Mesothelial cell of epicardium (in vitro differentiated cells): ENCODE measurements at places on chromosomes 2 and 18.
A peak's percentile ranks its signal among the peaks of the same experiment; 100 is the strongest.

DNA sequence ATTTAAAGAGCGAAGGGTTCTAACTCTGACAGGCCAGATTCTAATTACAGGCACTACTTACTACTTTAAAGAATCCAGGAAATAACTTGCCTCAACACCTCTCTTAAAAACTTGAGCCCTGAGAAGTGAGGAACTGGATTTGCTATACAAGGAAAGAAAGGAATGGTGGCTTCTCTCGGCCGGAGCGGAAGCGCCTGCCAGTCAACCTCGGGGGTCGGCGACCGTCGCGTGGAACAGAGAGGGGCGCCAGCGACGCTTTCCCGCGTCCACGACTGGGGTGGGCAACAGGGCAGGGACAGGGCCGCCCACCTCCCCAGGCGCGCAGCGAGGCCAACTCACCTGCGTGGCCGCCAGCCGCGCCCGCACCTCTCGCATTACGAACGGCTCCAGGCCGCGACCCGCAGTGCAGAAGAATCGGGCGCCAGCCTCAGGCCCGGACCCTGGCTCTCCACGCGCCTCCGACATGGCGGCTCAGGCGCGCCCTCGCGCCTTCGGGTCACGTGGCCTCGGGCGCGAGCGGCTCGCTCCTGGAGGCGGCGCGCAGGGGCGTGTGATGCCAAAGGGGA, at the start of gene THUMPD2:
THUMPD2 (minus strand) TSS at position 484 of the 566 bp plus-strand sequence; CDS start at position 465, 19 bp downstream.
- peak; percentile 50 for DNase-seq

DNA sequence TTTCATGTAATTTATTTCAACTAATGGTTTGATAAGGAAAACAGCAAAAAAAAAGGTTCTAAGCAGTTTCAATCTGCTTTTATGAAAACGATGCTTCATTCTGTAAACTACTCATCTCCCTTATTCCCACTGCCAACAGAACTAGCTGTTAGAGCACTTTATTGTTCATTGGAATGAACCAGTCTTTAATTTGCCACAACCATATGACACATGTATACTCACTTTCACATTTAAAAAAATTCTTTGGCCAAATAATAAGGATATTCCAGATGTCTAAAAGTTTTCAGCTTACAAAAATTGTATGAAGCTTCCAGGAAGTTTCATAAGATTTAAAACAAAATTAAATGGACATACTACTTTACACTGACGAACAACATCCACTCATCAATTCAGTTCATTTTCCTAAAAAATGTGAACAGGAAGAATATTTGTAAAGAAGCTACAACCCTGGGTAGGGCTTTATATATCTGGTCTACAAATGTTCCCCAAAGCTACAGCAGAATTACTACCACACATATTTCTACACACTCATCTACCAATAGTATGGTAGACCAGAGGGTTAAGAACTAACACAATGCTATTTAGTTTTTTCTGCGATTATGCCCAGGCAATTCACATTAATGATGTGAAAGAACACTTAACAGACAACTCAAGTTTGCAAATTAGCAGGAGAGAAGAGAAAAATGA, 37.7 kb downstream of the ZNF521 start:
- DNase-seq: no peak

DNA sequence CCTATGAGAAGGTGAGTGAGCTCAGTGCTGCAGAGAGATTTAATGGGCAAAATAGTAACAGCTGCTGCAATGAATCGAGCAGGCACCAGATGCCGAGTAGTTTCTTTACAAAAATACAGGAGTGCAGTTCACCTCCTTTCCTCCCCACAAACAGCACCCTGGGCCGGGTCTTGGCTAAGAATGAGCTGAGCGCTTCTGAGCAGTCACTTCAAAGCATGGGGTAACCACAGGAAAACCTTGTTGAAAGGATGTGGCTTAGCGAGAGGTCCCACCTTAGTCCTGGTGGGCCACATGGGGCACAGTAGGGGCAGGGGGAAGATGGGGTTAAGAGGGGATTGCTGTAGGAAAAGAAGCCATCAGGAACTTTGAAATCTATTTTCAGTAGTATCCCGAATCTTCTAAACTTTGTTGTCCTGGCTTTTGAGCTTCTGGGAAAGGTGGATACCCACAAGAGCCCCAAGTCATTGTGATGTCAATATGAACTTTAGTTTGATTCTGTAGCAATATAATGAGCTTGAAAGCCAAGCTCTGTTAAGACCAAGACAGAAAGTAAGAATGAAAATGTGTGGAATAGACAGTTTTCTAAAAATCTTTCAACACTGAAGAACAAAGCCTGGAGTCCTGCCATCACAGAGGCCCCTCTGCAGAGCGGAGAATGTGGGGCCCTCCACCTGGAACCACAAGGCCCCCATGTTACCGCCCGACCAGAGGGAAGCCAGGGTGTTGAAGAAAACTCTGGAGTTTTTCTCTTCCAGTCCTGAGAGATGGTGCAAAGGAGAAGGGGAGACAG, 101.0 kb upstream of the ZNF236 start:
- DNase-seq: no peak

DNA sequence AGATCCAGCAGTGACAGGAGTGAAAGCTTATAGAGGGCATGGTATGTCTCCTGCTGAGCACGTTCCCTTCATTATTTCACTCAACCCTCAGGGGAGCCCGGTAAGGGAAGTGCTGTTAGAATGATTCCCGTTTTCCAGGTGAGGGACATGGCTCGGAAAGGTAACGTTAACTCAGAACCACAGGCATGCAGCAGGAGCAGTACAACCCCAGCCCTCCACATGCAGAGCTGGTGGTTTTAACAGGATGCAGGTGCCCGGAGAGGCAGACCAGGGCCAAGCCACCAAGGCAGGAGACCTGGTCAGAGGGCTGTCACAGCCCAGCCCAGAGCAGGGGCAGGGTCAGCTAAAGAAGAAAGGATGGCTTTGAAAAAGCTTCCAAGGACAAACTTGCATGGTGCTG, 268.5 kb downstream of the SH3BP4 start:
- no peak for DNase-seq

DNA sequence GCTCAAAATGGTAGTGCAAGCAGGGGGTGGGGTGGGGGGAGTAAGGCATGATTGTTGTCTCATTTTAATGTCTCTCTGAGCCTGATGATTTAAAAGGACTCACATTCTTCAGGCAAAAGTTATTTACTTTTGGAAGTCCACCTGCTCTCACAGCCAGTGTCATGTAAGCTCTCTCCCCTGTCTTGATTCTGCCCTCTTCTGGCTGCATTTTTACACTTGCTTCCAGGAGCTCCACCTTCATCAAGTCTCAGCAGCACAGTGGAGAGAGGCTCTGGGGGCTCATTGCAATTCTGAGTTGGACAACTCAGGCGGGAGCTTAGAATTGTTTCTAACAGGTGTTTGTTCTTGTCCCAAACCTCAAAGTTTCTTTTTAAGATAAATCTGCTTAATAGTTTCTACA, 39.2 kb downstream of the GNAL start:
- no peak for DNase-seq

GRCh38 chr2:240403396-240404104, 31.9 kb upstream of the GPC1 start:
- no peak for DNase-seq

GRCh38 chr2:181680055-181680936, at the start of gene NEUROD1:
Gene NEUROD1, minus strand, starts transcription at chr2:181680517. Its CDS starts 1,657 bp downstream, at chr2:181678860.
- no peak for DNase-seq

DNA sequence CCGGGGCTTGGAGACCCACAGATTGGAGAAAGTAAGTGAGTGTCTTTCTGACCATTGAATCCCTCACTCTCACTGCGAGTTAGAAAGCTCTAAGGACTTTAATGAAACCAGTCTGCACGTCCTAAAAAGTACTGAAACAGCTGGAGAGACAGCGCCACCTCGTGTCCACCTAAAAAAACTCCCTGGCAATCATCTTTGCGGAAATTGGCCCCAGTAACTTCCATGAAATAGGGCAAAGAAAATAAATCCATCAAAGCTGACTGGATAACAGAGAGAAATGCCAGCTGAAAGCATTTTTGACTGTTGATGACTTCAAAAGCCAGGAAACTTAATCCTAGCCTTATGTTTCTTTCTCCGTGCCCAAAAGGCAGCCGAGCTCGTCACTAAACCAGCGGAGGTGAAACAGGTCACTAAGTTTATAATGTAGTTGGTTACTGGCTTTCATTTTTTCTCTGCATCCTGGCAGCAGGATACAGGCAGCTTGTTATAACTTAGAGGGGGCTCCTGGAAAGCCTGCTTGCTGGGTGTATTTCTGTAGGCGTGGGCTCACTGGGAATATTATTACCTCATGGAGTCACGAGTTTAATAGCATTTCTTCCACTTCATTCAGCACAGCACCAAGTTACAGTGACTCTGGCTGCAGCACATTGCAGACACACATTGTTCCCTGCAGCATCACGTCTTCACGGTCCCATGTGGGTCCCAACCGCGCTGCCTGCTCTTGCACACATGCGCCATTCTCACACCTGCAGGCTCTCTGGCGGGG, 266.5 kb downstream of the HRH4 start:
- DNase-seq: peak; percentile 48
